A549 treated with ZK216348 at 1 μM for 4 hours (cell line): ENCODE measurements at places on chromosomes 7 and 10. TPM values are rescaled to one million over a fixed set of nuclear protein-coding genes. Genes with fewer than 3 reads are reported as not detected.

NPC1L1 gene
- total RNA-seq: 0.06 to 0.14 TPM (median 0.08 TPM) in 5 replicates

NKX1-2 gene
- 0.07 TPM in 1 of 5 replicates, not detected in the others for total RNA-seq

AKR1C1 gene
- 498 to 596 TPM (median 584 TPM) in 5 replicates for total RNA-seq

C10orf105 gene
- total RNA-seq: not detected in 5 replicates

PUS7 gene
- 24.1 to 32.3 TPM (median 25.7 TPM) in 5 replicates for total RNA-seq

TMEM176A gene
- not detected in 5 replicates for total RNA-seq

C10orf71 gene
- not detected in 5 replicates for total RNA-seq

ITIH5 gene
- total RNA-seq: 0.08 to 0.24 TPM (median 0.11 TPM) in 4 of 5 replicates, not detected in the other

ELAPOR2 gene
- total RNA-seq: not detected in 5 replicates

TRIM50 gene
- total RNA-seq: not detected in 5 replicates

PRSS2 gene
- total RNA-seq: not detected in 5 replicates

RTKN2 gene
- total RNA-seq: 0.55 to 1.3 TPM (median 0.88 TPM) in 5 replicates

GPER1 gene
- total RNA-seq: 0.39 to 0.95 TPM (median 0.86 TPM) in 5 replicates

ARID5B gene
- 1.4 to 2.4 TPM (median 2.0 TPM) in 5 replicates for total RNA-seq

ASNS gene
- total RNA-seq: 49.6 to 70.2 TPM (median 60.5 TPM) in 5 replicates

HOXA3 gene
- total RNA-seq: 3.8 to 9.6 TPM (median 8.0 TPM) in 5 replicates

NUTM2E gene
- total RNA-seq: 0.25 to 0.90 TPM (median 0.31 TPM) in 5 replicates

SLC26A4 gene
- 0.11 to 0.23 TPM in 2 of 5 replicates, not detected in the others for total RNA-seq
